ENCODE measurements at places on chromosomes 7 and 10.

GRCh38 chr7:47361746-47362215, 220.1 kb downstream of the TNS3 start:
- no peak for DNase-seq

GRCh38 chr10:58645416-58646146, 132.9 kb downstream of the BICC1 start:
- no peak for DNase-seq

DNA sequence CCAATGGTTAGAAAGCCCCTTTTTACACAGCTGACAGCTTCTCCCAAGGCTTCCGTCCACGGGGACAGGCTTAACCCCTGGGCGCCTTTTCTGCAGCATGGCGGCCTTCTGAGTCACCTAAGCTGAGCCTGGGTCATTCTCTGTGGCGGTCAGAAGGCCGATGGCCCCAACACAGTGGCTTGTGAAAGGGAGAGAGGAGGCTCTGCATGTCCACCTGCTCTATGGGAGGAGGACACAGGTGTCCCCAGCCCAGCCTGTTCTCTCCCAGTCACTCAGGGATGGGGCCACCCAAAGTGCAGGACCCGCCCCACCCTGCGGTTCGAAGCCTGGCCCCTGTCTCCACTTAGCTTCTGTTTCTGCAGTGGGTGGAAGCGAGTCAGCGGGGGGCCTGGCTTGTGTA, 20.4 kb upstream of the TTYH3 start:
- DNase-seq: no peak

GRCh38 chr10:127027786-127028185, 122.6 kb downstream of the DOCK1 start:
- DNase-seq: no peak

DNA sequence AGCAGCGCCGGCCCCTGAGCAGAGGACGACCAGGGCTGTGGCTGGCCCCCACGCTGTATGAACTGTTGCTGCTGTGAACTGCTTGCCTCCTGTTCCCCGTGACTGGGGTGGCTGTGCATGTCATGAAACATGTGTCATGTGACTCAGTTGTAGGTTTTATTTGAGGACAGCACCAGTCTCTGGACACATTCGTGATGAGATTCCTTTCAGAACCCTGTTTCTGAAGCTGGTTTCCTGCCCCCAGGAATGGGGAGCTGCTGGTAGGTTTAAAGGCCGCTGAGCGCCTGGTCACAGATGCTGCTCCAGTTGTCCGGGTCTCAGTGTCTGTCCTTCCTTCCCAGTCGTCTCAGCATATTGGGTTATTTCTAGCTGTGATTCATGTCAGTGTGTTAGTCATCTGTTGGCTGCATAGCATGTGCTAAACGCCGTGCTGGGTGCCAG, 79.1 kb upstream of the PPIF start:
- no peak for DNase-seq

- no peak for DNase-seq
These were observed 544.1 kb downstream of the SORCS3 start for GRCh38 chr10:105185161-105185560.

DNA sequence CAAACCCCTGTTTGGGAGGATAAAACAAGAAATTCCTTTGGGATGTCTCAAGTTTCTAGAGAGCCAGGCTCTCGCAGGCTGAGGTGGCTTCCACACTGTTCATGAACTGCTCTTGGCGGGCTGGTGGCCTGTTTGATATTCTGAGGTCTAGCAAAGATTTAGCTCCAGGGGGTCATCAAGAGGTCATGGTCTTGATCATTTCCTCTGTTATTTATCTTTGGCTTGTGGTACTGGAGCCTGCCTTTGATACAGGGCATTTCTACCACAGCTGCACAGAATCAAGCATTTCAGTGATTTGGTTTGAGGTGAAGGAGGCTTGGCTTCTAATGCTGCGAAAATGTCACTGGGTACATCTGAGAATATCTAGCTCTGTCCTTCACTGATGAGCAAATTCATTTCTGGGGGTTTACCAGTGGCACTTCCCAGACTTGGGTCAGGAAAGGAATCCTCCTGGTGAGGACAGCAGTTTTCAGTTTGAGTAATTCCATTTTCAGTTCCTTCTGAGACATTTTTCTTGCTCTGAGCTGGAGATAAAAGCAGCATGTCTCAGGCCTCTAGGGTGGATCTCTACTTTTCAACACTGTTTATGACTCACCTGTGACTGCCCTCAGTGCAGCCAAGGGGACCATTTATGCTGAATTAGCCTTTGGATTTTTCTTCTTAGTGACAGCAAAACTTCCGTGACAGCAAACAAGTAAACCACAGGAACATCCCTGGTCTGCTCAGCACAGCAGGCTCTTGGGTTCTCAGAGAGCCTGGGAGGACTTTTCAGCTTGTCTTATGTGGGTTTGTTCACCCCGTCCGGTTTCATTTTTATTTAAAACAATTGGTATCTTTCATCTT, 312.0 kb downstream of the RNLS start:
- DNase-seq: no peak

- DNase-seq: no peak
These were observed 2.1 kb downstream of the GALNTL5 start for GRCh38 chr7:151958036-151959010.

DNA sequence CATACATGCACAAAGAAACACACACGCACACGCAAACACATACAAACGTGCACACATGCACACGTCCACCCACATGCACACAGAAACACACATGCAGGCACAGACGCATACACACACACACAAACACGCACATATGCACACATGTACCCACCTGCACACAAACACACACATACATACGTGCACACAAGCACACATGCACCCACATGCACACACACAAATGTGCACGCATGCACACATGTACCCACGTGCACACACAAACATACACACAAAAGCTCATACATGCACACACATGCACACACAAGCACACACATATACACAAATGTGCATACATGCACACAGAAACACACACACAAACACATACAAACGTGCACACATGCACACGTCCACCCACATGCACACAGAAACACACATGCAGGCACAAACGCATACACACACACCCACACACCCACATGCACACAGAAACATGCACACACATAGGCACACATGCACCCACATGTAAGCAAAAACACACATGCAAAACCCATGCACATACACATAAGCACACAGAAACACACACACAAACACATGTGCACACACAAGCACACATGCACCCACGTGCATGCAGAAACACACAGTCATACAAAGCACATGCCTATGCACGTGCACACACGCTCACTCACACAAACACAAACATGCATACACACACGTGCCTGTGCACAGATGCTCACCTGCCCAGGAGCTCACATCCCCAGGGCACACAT, 44.8 kb downstream of the FOXL3 start:
- DNase-seq: no peak

DNA sequence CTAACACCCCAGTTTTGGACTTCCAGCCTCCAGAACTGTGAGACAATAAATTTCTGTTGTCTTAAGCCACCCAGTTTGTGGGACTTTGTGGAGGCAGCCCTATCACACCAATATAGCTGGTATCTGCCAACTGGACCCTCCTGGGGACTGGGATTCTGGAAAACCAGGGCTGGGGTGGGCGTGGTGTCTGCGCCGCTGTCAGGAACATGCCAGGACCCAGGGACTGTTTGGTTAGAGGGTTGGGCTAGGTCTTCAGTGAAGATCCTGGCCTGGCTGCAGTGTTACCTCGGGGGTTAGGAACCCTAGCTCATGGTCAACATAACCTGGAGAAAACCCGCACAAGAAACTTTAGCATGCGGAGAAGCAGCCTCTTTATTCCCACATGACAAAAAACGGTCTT, 42.6 kb downstream of the PNLIPRP2 start:
- DNase-seq: no peak

All from esophagus squamous epithelium (tissue), 5 donors.